Esophagus mucosa (tissue), 1 donor: ENCODE measurements at places on chromosomes 2 and 18. TPM values are rescaled to one million over a fixed set of nuclear protein-coding genes. Genes with fewer than 3 reads are reported as not detected.

DNA sequence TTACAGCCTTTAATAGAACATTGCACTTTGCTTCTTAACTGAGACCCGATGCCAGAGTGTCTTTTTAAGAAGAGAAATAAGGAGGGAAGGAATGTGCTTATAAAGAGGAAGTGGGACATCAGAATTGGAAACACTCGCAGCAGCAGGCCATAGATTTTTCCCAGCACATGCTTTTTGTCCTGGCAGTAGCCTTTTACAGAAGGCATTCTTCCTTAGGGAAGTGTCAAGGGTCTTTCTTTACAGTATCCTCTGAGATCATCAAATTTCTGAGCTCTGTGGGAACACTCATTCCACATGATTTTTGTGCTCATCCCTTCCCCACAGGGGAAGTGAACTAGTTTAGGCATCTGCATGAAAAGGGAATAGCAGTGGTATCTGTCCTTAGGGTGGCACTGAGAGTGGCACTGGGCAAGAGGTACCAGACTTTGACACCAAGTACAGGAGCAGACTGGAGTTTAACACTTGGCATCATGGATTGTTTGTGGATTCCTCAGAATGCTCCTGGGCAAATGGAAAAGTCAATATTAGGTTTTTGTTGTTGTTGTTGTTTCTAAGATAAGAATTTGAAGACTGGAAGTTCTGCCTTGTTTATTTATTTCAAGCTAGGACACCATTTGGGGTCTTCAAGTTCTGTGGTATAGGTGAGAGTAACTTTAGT, 4.1 kb downstream of the MYO1B start:
- ATAC-seq: no peak

DNA sequence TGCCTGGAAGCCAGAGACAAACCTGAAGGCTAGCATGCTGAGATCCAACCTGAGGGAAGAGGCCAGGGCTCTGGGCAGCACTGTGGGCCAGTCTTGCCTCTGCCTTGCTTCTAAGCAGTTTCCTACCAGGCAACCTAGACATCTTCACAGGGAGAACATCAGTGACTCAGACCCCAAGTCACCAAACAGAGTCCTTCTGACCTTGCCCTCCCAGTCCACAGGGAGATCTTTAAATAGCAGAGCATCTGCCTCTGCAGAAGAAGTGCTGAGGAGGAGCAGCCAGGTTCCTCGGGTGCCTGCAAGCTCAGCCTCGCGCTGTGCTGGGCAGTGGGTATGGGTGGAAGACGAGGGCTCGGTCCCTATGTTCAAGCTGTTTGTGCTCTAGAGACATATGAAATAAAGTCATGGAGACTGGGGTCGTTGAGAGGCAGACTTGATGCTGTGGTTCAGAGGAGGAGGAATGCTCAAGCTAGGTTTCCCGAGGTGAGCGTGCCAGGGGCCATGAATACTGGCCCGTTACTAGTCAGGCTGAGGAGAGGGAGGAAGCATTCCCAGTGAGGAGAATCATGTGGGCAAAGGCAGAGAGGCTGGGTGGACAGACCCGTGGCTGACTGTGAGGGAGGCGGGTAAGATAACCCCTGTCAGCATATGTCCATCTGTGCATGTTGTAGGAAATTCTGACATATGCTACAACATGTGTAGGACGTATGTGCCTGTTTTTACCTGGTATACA, 66.5 kb downstream of the BOLA3 start:
- peak; percentile 9 for ATAC-seq

Gene HSBP1L1
- 15.5 TPM for total RNA-seq

DNA sequence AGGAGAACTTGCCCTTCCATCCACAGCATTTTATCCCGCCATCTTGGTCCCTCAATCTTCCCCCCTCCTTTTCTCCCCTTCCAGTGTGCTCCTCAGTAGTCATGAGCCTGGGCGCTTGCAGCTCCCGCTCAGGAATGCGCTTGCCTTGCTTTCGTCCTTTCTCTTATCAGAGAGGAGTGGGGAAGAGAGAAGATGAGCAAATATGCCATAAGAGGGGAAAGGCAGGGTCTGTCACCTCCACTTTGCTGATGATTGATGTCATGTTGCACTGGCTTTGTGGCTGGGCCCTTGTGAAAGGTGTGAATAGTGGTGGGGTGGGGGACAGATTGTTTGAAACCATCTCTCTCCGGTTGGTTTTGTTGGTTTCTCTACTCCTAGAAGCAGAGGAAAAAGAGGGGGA, 569.3 kb downstream of the TNS1 start:
- ATAC-seq: no peak

DNA sequence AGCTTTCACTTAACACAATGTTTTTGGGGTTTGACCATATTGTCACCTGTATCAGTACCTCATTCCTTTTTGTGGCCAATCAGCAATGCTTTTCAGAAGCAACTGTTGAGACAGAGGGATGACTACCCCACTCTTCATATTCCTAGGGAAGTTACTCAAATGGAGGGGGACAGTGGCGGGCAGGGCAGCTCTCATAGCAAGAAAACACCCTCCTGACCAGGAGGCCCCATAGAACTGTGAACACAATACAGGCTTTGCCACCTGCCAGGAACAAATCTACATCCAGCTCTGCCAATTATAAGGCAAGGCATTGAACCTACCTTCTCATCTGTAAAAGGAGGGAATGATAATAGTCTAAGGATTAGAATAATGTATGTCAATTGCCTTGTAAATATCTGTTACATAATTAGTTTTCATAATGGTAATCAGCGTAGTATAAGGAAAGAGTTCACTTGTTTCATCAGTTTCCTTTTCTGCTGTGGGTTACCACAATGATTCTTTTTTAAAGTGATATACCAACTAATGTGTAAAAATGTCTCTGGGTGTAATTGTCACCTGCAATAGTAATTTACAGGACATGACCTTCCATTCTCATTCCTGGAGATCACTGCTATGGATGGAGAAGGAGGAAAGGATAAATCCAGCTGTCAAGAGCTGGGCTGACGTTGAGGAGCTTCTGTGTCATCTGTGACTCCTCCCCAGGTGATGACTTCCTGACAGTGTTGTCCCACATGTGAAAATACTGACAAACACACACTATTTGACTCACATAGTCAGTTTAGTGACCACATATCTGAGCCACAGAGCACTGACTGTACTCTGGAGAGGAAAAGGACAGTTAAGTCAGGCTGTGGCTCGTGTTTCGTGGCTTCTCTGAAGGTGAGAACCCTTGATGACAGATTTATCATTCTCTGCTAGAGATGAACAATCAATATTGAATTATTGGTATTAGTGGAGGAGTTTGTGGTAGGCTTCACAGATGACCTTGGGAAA, 13.5 kb downstream of the ALPK2 start:
- ATAC-seq: peak; percentile 63

- ATAC-seq: no peak
These were observed 22.6 kb upstream of the RNF125 start for GRCh38 chr18:31996007-31996406.

GRCh38 chr2:179822540-179822939, 38.9 kb downstream of the ZNF385B start:
- ATAC-seq: no peak

Gene COBLL1
- 92.0 TPM for total RNA-seq

DNA sequence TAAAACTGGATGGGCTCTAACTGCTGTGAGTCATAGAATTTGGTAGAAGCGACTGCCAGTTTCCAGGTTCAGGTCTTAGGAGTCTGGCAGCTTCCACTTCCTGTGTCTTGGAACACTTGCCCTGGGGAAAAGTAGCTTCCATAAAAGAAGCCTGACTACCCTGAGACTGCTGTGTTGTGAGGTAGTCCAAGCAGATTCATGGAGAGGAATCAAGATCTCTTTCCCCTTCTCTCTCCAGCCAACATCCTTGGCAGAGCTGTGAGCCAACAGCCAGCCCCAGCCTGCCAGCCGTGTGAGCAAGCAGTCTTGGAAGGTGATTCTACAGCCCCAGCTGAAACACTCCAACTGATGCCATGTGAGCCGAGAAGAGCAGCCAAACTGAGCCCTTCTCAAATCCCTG, 33.7 kb downstream of the SLC20A1 start:
- ATAC-seq: peak; percentile 77

Gene ITGB1BP1
- 53.8 TPM for total RNA-seq

GRCh38 chr2:71950256-71951082, 197.2 kb downstream of the CYP26B1 start:
- peak; percentile 6 for ATAC-seq

DNA sequence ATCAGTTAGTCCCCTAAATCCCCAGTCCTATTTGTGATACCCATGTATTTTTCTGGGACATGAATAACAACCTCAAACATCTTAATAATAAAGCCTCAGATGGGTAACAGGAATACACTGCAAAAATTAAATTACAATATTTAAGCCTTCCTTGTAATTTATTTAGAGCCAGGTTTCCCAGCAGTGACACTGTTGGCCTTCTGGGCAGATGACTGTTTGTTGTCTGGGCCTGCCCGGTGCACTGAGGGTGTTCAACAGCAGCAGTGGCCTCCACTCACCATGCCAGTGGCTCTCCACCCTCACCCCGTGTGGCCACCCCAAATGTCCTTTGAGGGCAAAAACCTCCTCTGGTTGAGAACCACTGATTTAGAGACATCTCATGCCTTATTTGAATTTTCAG, 270.2 kb upstream of the SIX3 start:
- no peak for ATAC-seq

DNA sequence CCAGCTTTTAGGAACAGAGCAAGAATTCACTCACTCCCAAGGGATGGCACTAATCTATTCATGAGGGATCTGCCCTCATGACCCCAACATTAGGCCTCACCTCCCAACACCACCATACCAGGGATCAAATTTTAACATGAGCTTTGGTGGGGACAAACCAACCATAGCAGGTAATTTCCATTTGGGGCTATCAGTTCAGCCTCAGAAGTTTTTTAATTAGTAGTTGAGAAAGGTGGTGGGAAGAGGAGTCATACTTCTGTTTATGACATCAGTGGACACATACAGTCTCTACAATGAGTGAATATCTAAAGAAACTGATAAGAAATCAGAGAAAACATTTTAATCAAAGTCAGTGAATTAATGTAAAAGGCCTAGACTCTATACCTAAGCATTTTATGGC, 59.6 kb upstream of the EMILIN2 start:
- no peak for ATAC-seq

DNA sequence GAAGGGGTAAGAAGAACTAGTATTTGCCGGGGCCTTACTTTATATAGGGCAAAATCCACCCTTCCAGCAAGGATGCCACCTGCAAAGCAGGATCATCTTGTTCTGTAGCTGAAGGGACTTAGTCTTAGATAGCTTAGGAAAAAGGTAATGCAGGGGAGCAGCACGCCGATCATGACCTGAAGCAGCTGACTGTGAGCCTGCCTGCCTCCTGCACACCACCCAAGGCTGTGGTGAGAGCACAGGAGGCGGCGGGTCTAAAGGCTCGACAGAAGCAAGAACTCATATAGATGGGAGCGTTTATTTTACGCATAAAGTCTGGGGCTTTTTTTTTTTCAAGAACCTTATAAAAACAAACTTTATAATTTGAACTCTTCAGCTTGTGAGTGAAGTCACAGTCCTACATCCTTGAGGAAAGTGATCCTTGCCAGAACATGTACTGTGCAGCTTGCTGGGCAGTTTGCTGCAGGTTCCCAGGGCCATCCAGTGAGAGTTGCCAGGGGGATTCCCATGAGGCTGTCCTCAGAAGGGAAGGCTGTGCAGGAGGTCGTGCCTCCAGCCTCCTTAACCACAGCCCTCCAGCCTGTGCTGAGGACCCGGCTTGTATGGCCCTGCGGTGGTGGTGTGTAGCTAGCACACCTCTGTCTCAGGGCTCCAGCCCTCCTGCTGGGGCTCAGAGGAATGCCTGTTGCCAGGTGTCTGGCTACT, 92.1 kb downstream of the RNF144A start:
- no peak for ATAC-seq

Gene MTCL1
- 9.9 TPM for total RNA-seq

DNA sequence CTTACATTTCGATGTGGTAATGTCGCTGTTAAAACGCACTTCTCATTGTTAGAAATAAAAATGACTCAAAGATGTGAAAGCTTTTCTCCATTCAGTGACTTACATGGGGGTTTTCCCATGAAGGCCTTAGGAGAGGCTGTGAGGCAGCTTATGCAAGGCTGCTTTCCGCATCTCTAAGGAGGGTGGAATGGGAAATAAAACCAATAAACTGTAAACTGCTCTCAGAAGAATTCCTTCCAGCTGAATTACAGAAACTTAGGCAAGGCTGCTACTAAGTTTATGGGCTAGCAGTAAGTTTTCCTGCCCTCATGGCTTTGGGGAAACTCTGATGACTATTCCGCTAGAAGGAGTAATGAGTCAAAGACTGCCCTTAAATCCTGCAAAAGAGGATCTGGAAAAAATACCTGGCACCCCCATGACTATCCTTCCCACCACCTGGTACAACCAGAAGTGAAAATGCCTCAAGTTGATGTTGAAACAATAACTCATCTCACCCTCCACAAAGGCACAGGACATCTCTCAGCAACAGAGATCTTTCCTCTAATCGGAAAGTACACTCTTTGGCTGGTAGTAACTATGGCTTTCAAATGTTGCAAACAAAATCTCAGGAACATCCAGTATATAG, 97.7 kb upstream of the SMAD7 start:
- no peak for ATAC-seq

DNA sequence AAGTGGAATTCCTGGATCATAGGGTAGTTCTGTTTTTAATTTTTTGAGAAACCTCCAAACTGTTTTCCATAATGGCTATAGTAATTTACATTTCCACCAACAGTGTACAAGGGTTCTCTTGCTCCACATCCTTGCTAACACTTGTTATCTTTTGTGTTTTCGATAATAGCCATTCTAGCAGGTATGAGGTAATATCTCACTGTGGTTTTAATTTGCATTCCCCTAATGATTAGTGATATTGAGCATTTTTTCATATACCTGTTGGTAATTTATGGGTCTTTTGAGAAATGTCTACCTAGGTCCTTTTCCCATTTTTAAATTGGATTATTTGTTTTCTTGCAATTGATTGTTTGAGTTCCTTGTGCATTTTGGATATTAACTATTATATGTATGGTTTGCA, 39.6 kb downstream of the DIS3L2 start:
- no peak for ATAC-seq

GRCh38 chr18:8988260-8988871, 114.1 kb upstream of the NDUFV2 start:
- peak; percentile 61 for ATAC-seq

GRCh38 chr2:14903709-14904374, 271.3 kb downstream of the LRATD1 start:
- peak; percentile 64 for ATAC-seq

- no peak for ATAC-seq
These were observed 344.8 kb upstream of the HS6ST1 start for GRCh38 chr2:128663371-128664050.

DNA sequence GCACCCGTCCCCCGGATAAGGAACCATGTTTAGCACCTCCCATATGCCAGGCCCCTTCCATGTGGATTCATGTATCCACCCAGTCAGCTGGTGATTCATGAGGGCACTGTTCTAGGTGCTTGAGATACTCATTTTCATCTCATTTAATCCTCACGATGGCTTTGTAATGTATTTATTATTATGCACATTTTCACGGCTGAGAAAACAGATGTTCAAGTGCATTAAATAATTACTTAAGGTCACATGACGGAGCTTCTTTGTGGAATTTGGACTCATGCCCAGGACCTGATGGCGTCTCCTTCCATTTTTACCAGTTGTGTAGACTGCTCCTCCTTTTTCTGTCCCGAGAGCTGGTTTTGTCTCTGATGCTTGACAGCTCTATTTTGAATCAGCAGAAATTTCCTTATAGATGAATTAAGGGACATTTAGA, 72.2 kb upstream of the RBM44 start:
- ATAC-seq: peak; percentile 72

Gene GREB1
- 0.60 TPM for total RNA-seq
